ENCODE measurements at places on chromosomes 4 and X. TPM values are rescaled to one million over a fixed set of nuclear protein-coding genes. Genes with fewer than 3 reads are reported as not detected.

The CNGA1 gene
- 0.22 TPM for total RNA-seq

GRCh38 chr4:14193601-14194000, 566.1 kb upstream of the BOD1L1 start:
- no peak overlapping the region for H3K27ac ChIP-seq
- H3K36me3 ChIP-seq = no peaks in the 10 kb centered on the region
- no peaks in the 10 kb centered on the region for H3K27me3 ChIP-seq
- DNase-seq = no peak
- H3K4me1 ChIP-seq = no peaks in the 10 kb centered on the region

GRCh38 chr4:165922747-165923146, 49.7 kb downstream of the TLL1 start:
- no peak overlapping the region for H3K27ac ChIP-seq
- H3K27me3 ChIP-seq = no peaks in the 10 kb centered on the region
- DNase-seq = no peak
- H3K4me3 ChIP-seq = no peak overlapping the region
- H3K4me1 ChIP-seq = no peaks in the 10 kb centered on the region
- no peaks in the 10 kb centered on the region for H3K36me3 ChIP-seq

DNA sequence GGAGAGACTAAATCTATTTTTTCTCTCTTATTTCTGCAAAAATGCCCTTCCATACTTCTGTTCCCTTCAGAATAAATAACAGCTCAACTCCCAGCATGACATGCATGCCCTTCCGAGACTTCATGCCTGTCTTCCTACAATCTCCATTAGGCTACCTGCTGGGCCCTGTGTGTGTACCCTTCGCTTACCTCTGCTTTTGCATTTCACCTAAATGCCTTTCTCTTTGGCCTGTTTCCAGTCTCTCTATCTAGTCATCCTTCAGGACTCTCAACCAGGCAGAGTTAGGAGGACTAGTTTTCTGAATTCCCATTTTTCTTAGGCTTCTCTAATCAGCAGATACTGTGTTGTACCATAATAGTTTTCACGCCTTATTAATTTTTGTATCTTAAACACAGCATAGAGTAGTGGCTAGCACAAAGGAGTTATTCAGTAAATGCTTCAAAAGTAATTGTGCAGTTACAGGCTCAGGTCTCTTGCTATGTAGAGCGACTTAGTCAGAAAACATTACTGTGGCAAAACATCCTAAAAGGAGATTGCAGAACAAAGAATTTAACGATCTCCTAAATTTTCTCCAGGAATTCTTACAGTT, 20.5 kb downstream of the SEPTIN11 start:
- H3K27ac ChIP-seq = no peak overlapping the region
- no peaks in the 10 kb centered on the region for H3K27me3 ChIP-seq
- no peaks in the 10 kb centered on the region for H3K4me1 ChIP-seq
- no peak for DNase-seq

DNA sequence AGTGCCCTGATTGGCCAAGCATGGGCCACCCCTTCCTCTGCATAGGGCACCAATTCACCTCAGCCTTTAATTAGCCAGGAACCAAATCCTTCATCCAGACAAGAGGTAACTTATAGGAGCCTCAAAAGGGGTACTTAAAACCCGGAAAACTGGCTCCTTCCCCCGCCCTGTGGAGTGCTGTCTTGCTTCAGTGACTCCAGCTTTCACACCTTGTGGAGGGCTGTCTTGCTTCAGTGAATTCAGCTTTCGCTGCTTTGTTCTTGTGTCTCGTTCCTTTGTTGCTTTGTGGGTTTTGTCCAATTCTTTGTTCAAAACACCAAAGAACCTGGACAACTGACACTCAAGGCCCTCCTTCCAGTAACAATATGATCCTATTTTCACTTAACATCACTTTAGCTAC, 82.2 kb upstream of the FRG1 start:
- H3K27me3 ChIP-seq = 0 out of 2 replicates have a peak, but pooled peaks cover 1% of the 10 kb centered on the region
- no peak overlapping the region for H3K4me3 ChIP-seq
- no peaks in the 10 kb centered on the region for H3K36me3 ChIP-seq
- DNase-seq = no peak

DNA sequence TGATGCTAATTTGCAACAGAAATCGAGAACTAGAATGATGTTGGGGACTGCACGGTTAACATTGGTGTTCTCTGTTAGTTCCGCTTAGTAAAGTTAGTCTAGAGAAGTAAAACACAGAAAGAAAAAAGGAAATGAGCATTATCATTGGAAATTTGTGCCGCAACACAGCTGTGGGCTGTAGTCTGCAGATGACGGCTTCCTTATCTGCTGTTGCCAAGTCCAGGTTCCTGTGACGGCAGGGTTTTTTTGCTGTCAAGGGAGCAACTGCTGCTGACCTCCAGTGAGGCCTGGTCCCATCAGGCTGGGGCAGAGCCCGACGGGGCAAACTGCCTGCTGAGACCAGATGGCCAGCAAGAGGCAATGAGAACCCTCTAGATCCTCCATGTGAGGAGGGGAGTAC, 38.9 kb upstream of the PHEX start:
- H3K4me3 ChIP-seq = no peak overlapping the region
- H3K27ac ChIP-seq = no peak overlapping the region
- H3K4me1 ChIP-seq = no peaks in the 10 kb centered on the region
- peaks cover 15% of the 10 kb centered on the region for H3K36me3 ChIP-seq

The ZNF711 gene
- 3.8 TPM for total RNA-seq

GRCh38 chr4:46977245-46977644, 16.1 kb downstream of the GABRA4 start:
- H3K4me1 ChIP-seq = no peaks in the 10 kb centered on the region
- no peak overlapping the region for H3K27ac ChIP-seq
- no peak for DNase-seq
- H3K36me3 ChIP-seq = no peaks in the 10 kb centered on the region
- no peaks in the 10 kb centered on the region for H3K27me3 ChIP-seq

GRCh38 chr4:7507381-7507780, 72.7 kb upstream of the PSAPL1 start:
- DNase-seq = no peak
- no peak overlapping the region for H3K27ac ChIP-seq
- H3K36me3 ChIP-seq = no peaks in the 10 kb centered on the region
- peaks cover 42% of the 10 kb centered on the region for H3K27me3 ChIP-seq
- no peak overlapping the region for H3K4me3 ChIP-seq

The TCEAL3 gene
- total RNA-seq = not detected

- peaks cover 10% of the 10 kb centered on the region for H3K27me3 ChIP-seq
- H3K4me3 ChIP-seq = no peak overlapping the region
These were observed 14.2 kb upstream of the CCDC149 start for GRCh38 chr4:24927049-24927448.

DNA sequence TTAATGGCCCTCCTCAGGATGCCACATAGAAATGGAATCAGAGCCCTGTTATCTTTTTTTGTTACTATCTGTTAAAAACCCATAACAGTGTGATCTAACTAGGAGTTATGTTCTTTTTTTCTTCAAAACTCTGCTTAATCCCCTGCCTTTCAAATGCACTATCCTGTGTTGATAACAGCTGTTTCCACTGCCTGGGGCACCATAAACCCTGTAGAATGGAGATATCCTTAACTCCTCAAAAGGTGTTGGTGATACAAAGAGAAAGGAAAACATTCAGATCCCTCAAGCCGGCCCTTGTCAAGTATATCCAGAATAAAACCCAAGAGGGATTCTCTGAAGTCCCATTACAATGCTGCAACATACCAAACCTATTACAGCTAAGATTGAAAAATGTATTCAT, 108.6 kb downstream of the ACTRT1 start:
- DNase-seq = no peak
- H3K36me3 ChIP-seq = no peaks in the 10 kb centered on the region
- H3K4me1 ChIP-seq = no peaks in the 10 kb centered on the region
- no peak overlapping the region for H3K4me3 ChIP-seq
- H3K27me3 ChIP-seq = no peaks in the 10 kb centered on the region

The PNMA6F gene
- total RNA-seq = not detected

DNA sequence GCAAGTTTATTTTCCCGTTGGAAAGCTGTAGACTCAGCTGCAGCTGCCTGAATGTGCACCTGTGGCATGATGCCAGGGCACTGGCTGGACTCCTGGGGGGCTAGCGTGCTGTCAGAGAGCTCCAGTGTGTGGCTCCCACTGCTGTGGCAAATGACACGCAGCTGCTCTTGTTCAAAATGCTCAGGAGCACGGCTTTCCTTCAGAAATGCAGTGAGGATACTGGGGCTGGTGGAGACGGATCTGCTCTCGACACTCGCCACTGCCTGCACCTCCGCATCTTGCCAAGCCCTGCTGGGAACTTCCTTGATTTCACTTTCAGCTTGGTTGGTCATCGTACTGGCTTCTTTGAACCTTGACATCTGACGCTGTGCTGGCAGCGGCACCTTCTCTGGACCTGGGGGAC, 58.7 kb downstream of the GPRIN3 start:
- no peaks in the 10 kb centered on the region for H3K36me3 ChIP-seq
- H3K27ac ChIP-seq = no peak overlapping the region
- H3K27me3 ChIP-seq = peaks cover 14% of the 10 kb centered on the region
- H3K4me1 ChIP-seq = no peaks in the 10 kb centered on the region
- DNase-seq = no peak

- H3K4me3 ChIP-seq = no peak overlapping the region
- no peaks in the 10 kb centered on the region for H3K27me3 ChIP-seq
- no peaks in the 10 kb centered on the region for H3K36me3 ChIP-seq
- peaks cover 26% of the 10 kb centered on the region for H3K4me1 ChIP-seq
- H3K27ac ChIP-seq = no peak overlapping the region
These were observed 109.3 kb downstream of the ADRA2C start for GRCh38 chr4:3875466-3875865.

DNA sequence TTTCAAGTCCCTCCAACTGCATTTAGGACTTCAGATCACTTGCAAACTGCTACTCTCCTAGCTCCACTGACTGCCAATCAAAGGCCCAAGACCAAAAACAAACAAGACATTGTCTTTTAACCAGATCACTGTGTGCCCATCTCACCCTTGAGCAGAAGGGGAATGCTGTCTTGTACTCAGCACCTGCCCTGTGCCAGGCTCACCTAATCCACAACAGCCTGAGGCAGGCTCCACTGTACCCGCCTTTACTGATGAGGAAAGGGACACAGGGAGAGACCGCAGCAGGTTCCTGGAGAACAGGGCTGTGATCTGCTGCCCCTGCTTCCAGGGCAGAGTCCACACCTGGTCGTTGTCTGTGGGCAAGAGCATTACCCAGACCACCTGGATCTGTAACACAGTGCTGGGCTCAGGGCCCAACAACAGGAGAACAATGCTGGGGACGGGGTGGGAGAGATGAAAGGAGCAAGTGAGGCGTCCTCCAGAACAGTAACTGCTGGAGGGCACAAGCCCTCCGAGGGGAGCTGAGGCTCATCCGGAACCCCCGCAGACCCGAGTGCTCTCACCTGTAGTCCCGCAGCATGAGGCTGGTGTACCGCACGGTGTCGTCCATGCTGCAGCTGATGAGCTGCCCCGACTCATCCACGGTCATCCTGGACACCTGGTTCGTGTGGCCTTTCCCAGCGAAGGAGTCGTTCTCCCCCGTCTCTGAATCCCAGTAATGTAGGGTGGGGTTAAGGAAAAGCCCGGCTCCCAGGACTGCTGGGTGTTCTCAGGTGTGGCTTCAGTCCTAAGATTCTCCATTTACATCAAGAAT, 33.9 kb downstream of the WDR1 start:
- H3K36me3 ChIP-seq = peaks cover 96% of the 10 kb centered on the region
- no peak overlapping the region for H3K27ac ChIP-seq
- H3K27me3 ChIP-seq = no peaks in the 10 kb centered on the region
- H3K4me1 ChIP-seq = no peaks in the 10 kb centered on the region

The CETN2 gene
- total RNA-seq = 129 TPM

DNA sequence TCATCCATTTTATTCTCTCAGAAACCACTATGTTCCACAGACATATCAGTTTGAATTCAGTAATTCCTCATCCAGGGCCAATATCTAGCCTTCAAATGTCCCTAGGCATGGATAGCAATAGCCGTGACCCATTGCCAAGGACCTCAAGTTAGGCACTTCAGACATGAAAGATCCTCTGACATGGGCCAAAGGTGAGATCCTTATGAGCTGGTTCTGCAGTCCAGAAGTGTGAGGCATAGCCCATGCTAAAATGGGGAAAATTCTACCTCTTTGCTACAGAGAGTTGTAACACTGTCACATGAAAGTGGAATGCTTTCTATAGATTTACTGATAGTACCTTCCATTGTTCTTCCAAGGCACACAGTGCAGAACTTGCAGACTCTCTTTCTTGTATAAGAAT, 349.7 kb upstream of the GALNT7 start:
- H3K36me3 ChIP-seq = no peaks in the 10 kb centered on the region
- no peaks in the 10 kb centered on the region for H3K27me3 ChIP-seq
- H3K4me3 ChIP-seq = no peak overlapping the region
- no peak for DNase-seq
- H3K27ac ChIP-seq = no peak overlapping the region

DNA sequence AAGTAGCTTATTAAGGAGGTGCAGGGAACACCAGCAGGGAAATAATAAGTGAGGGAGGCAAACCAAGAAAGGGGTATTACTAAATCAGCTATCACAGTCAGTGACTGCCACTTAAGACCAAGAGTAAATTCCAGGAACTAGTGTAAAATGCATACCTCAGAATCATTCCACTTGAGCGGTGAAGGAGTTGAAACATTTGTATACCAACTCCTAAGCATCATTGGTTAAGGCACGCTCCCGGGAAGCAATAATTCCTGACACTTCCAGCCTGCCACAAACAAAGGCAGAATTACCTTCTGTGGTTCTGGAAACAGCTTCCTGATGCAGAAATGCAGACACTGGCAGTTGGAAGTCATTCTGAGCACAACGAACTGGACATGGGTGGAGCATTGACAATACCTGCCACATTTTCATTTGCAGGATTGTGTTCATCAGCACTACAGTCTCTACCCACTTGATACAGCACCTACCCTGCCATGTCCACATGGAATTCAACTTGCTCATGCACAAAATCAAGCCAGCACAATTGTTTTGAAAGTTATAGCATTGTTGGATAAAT, 82.1 kb downstream of the PPP1R2C start:
- no peak overlapping the region for H3K4me3 ChIP-seq
- DNase-seq = no peak
- H3K4me1 ChIP-seq = no peaks in the 10 kb centered on the region
- H3K27ac ChIP-seq = no peak overlapping the region

GRCh38 chrX:39936886-39937770, 160.6 kb downstream of the BCOR start:
- peaks cover 24% of the 10 kb centered on the region for H3K4me1 ChIP-seq
- no peaks in the 10 kb centered on the region for H3K36me3 ChIP-seq
- no peak overlapping the region for H3K27ac ChIP-seq
- H3K4me3 ChIP-seq = 0 out of 2 replicates have a peak overlapping the region, but pooled peaks have one; percentile 12

DNA sequence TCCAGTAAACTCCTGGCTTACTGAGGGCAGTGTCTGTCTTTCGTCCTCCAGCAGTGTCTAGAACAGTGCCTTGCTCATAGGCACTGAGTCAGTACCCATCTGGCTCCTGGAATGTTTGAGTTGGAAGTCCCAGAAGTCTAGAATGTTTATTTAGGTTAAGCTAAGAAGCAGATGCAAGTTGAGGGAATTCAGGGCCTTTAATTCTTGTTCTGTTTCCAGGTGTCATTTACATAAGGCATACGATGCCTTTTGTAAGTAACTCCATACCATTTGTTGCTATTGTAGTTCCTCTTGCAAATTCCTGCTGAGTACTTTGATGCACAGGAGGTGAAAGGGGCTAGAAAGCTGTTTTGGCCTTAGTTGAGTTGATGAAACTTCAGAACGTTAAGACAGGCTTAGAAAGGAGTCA, 22.2 kb downstream of the ARHGAP10 start:
- H3K4me1 ChIP-seq = no peaks in the 10 kb centered on the region
- no peaks in the 10 kb centered on the region for H3K27me3 ChIP-seq
- H3K27ac ChIP-seq = no peak overlapping the region
- H3K36me3 ChIP-seq = no peaks in the 10 kb centered on the region
- no peak for DNase-seq
